ENCODE measurements at places on chromosomes 13 and 19.

DNA sequence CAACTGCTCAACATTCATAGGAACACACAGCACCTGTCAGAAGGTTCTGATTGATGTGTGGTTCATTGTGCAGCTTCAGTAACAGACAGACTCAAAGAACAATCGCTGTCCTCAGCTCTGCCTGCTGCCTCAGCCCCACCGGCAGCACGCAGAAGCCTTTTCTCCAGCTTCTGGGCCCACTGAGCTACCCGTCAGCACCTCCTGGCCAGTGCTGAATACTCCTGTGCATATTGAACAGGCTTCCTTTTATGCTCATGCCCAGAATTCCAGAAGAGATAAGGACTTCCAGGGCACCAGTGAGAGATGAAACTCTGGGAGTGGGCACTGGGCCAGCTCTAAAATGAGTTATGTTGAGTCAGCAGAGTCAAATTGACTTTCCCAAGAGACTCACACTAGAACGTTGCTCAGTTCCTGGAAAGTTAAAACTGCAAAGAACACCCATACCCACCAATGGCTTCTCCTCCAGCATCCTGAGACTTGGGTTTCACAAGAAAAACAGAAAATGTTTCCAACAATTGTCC, 119.3 kb downstream of the COL4A1 start:
- H3K27me3 ChIP-seq: no peaks in the 10 kb centered on the region
- H3K4me3 ChIP-seq: no peak overlapping the region
- no peak overlapping the region for H3K27ac ChIP-seq
- no peaks in the 10 kb centered on the region for H3K36me3 ChIP-seq

- no peak overlapping the region for H3K27ac ChIP-seq
- H3K4me1 ChIP-seq: peaks cover 65% of the 10 kb centered on the region
- H3K4me3 ChIP-seq: no peak overlapping the region
- no peak for DNase-seq
- H3K36me3 ChIP-seq: no peaks in the 10 kb centered on the region
These were observed 1.6 kb upstream of the POU4F1 start for GRCh38 chr13:78604782-78605611.

DNA sequence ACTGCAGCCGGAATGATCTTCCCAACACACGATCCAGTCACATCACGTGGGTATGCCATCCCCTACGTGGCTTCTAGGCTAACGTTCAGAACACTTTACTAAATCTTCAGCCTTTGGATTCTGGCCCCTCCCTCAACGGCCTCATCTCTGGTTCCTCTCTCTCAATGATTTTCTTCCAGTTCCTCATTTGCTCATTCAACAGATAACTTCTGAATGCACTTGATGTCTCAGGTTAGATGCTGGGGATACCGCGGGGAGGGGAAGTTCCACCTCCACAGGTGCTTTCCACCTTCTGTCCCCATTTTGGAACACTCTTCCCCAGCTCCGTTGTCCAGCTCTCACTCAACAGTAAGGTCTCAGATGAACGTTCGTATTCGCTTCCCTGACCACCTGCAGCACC, 66.1 kb downstream of the ATP7B start:
- peaks cover 20% of the 10 kb centered on the region for H3K4me1 ChIP-seq
- H3K27me3 ChIP-seq: no peaks in the 10 kb centered on the region
- H3K27ac ChIP-seq: no peak overlapping the region
- H3K4me3 ChIP-seq: no peak overlapping the region

DNA sequence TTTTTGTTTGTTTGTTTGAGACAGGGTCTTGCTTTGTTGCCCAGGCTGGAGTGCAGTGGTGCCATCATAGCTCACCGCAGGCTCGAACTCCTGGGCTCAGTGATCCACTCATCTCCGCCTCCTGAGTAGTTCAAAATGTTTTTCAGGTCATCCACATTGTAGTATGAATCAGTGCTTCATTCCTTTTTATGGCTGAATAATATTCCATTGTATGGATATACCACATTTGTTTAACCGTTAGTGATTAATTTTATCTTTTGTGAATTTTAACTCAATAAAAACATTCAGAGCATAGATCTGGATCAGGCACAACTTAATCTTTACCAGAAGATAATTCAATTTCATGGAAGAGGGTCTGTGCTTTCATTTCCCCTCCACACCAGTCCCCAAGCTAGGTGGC, 47.7 kb downstream of the VAV1 start:
- H3K4me1 ChIP-seq: no peaks in the 10 kb centered on the region
- H3K36me3 ChIP-seq: peaks cover 15% of the 10 kb centered on the region
- H3K4me3 ChIP-seq: no peak overlapping the region
- no peak overlapping the region for H3K27ac ChIP-seq

- no peak overlapping the region for H3K4me3 ChIP-seq
- DNase-seq: no peak
- peaks cover 27% of the 10 kb centered on the region for H3K4me1 ChIP-seq
- H3K27me3 ChIP-seq: peaks cover 17% of the 10 kb centered on the region
- H3K36me3 ChIP-seq: no peaks in the 10 kb centered on the region
- no peak overlapping the region for H3K27ac ChIP-seq
These were observed 27.0 kb downstream of the NFIX start for GRCh38 chr19:13022111-13022858.

DNA sequence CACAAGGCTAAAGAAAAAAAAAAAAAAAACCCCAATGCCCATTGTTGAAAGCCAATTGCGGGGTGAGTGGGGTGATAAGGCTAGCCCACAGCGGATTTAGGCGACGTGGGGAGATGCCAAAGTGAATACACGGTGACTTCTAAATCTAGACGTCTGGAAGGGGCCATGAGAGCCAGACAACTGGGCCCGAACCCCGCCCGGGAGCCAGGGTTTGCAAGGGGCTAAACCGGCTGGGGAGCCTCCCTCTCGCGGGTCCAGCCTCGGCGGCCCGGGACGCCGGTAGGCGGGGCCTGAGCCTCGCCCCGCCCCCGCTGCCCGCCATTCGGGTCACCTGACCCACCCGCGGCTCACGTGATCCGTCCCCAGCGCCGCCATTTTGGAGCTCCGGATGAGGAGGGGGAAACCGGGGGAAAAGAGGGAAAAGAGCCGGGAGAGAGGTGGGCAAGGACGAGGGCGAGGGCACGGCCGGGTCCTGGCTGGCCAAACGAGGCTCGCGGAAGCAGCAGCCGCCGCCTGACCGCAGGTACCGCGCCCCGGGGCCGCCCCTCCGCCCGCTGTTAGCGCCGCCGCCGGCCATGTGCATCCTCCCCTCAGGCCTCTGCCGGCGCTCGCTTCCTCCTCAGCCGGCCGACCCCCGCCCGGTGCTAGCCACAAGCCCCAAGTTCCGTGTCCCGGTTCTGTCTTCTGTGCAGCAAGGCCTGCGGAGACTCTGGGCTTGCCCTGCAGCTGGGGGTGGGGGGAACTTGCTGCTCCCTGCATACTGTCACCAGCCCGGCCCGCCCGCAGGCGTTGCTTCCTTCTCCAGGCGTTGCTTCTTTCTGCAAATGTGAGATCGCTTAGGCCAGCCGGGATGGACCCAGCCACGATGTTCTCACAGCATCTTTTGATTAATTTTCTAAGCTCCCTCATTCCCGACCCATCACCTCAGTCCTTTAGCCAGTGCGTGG, at the start of gene ZNF507:
ZNF507 (plus strand) TSS at position 350 of the 947 bp plus-strand sequence. CDS start 7,221 bp downstream, outside the sequence.
- H3K27ac ChIP-seq: peak within 1 kb of the TSS; percentile 61
- peak within 1 kb of the TSS; percentile 78 for H3K4me3 ChIP-seq
- DNase-seq: peak; percentile 73
- peaks cover 22% of the 10 kb centered on the region for H3K36me3 ChIP-seq
- H3K27me3 ChIP-seq: no peaks in the 10 kb centered on the region
- H3K4me1 ChIP-seq: peaks cover 7% of the 10 kb centered on the region

DNA sequence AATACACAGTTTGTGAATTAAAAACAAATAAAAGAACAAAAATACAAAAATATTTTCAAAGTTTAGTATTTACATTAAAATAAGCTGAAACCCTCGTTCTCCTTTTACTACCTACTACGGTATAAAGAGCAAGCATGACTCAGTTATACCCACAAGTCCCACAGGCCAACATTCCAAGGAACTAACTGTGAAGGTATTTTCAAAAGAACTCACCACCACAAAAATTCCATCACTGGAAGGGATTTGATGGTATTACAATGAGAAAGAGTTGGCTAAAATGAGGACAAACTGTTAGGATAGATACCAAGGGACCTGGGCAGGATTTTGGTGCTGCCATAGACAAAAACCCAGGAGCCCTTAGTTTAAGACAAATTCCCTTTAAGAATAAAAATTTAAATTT, 122.7 kb downstream of the TBC1D4 start:
- no peak overlapping the region for H3K27ac ChIP-seq
- H3K27me3 ChIP-seq: no peaks in the 10 kb centered on the region
- H3K36me3 ChIP-seq: no peaks in the 10 kb centered on the region
- no peaks in the 10 kb centered on the region for H3K4me1 ChIP-seq
- DNase-seq: no peak
- no peak overlapping the region for H3K4me3 ChIP-seq

DNA sequence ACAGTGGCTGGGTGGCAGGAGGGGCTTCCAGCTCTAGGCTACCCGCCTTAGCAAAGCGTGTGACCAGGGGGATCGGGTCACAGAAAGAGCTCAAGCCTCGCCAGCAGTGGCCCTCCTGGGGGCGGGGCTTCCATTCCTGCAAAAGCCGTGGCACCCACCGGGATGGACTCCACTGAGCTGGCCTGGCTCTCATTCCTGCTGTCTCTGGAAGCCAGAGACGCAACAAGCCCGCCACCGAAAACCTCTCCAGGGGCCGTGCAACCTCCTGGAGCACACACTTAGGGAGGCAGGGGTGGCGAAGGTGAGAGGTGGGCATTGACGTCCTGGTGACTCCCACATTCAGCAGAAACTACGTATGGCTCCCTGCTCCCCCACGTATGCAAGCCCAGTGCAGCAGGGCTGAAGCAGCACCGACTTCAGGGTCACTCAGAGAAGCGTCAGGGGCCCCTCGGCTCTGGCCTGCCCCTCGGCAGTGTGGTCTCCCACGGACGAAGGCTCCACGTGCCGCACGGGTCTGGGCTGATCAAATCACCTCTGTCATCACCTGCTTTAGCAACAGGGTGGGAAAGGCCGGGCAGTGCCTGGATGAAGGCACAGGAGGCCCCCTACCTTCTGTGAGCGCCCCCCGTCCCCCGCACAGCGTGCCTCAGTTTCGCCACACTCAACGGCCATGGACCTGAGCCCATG, 3.1 kb downstream of the C19orf25 start:
- no peak overlapping the region for H3K27ac ChIP-seq
- peaks cover 8% of the 10 kb centered on the region for H3K36me3 ChIP-seq
- DNase-seq: no peak

GRCh38 chr19:10780368-10780767, 55.6 kb downstream of the TMED1 start:
- no peak for DNase-seq
- H3K27ac ChIP-seq: no peak overlapping the region
- peaks cover 21% of the 10 kb centered on the region for H3K36me3 ChIP-seq

- no peak for DNase-seq
- peaks cover 2% of the 10 kb centered on the region for H3K27me3 ChIP-seq
- peaks cover 2% of the 10 kb centered on the region for H3K4me1 ChIP-seq
- no peaks in the 10 kb centered on the region for H3K36me3 ChIP-seq
These were observed 265.9 kb downstream of the MYO16 start for GRCh38 chr13:108895220-108895704.

- peaks cover 66% of the 10 kb centered on the region for H3K36me3 ChIP-seq
- H3K27ac ChIP-seq: no peak overlapping the region
- no peak overlapping the region for H3K4me3 ChIP-seq
- no peak for DNase-seq
- no peaks in the 10 kb centered on the region for H3K4me1 ChIP-seq
These were observed 11.6 kb upstream of the ATP8B3 start for GRCh38 chr19:1823539-1824251.

DNA sequence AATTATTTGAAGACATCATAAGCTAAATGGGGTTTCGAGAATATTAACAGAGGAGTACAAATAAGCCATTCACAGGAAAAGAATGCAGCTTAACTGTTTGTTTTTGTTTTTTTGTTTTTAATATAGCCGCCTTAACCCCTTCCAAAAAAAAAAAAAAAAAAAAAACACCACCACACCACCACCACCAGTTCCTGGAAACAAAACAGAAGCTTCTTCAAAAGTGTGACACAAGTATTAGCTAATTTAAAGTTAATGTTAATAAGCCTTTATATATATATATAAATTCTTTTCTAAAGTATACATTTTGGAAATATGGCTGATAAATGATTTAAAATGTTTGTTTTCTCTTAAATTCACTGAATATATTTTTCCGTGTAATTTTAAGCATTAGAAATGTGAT, 1.4 kb downstream of the RAP2A start:
- H3K4me3 ChIP-seq: peak overlapping the region; percentile 61
- peaks cover 2% of the 10 kb centered on the region for H3K4me1 ChIP-seq
- DNase-seq: no peak
- H3K36me3 ChIP-seq: no peaks in the 10 kb centered on the region
- H3K27me3 ChIP-seq: no peaks in the 10 kb centered on the region
- no peak overlapping the region for H3K27ac ChIP-seq

DNA sequence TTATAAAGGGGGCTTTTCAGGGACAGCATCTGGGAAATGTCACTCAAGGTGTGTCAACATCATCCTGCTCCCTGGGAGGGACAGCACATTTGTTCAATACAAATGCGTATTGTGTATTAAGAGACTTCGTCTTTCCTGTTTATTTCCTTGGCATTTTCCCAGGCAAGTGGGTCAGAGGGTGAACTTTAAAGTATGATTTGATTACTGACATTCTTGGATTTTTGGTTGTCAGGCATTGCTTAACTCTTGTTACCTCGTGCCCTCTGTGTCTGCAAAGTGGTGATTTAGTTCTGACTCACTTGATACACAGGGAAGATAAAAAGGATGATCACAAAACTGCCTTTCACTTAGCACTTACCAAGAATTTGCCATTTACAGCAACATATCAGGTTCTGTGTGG, 292.7 kb downstream of the SUCLA2 start:
- no peaks in the 10 kb centered on the region for H3K27me3 ChIP-seq
- no peak overlapping the region for H3K4me3 ChIP-seq
- no peak for DNase-seq
- no peak overlapping the region for H3K27ac ChIP-seq

GRCh38 chr19:52936151-52936953, 13.1 kb upstream of the ZNF888 start:
- peaks cover 5% of the 10 kb centered on the region for H3K36me3 ChIP-seq
- no peak for DNase-seq
- H3K4me1 ChIP-seq: peaks cover 1% of the 10 kb centered on the region
- no peaks in the 10 kb centered on the region for H3K27me3 ChIP-seq

DNA sequence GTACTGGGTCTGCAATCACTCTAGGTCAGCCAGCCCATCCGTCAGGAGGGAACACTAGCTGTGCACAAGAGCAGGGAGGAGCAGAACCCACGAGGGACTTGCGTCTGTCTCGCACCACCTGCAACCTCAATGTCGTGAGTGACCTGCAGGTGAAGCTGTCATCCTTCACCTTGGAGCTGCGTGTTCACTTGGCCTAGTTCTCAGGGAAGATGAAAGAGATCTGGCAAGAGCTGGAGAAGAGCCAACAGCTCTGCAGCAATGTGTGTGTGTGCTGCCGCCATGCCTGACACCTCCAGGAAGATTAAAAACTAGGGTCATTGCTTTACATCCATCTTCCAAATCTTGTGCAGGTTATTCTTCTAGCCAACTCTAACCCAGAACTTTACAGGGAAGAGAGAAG, 117.6 kb upstream of the MRI1 start:
- no peaks in the 10 kb centered on the region for H3K4me1 ChIP-seq
- H3K27ac ChIP-seq: no peak overlapping the region
- no peak for DNase-seq

Measured in T-cell (primary cell).